ENCODE measurements at places on chromosomes 4 and X.

DNA sequence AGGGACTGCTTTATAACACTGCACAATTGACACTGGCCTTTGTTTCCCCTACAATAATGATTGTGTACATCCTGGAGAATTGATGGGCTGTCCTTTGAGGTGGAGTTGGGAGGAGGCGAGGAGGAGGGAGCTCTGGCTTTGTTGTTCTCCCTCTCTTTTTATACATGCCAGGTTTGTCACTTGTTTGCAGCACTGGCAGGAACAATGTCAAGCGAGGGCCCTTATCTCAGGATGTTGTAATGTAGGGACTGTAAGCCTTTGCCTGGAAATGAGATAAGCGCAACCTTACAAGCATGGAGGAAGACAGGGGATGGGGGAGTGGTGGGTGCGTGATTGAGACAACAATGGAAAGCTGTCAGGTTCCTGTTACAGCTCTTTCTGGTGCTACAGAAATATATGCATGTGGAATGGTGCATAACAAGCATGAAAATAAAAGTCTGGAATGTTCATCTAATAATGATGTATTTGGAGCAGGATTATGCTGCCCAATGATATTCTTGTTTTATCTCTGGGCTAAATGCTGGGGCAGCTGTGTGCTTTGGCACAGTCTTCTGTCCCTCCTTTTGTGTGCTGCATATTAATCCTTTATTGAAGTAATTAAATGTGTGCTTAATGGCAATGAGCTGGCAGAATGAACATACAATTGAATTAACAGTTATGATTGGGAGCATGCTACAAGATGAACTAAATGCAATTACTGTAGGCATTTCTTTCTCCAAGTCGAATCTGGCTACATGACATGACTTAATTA is 294.4 kb downstream of the GPAT3 start:
- DNase-seq, result no peak

DNA sequence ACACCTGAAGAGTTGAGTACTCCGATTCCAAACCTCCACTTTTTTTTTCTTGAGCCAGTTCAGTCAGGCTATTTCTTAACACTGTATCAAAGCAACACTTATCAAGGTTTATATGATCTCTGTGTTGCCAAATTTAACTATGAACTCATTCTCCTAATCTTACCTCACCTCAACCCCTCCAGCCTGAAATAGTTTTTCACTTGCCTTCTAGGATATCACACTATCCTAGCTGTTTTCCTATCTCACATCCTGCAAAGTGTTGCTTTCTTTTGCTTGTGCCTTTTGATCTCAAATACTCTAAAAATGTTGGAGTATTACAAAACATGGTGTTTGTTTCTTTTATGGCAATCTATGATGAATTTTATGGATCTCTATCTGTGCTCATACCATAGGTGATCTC is 415.0 kb downstream of the CFAP47 start:
- no peak for DNase-seq

DNA sequence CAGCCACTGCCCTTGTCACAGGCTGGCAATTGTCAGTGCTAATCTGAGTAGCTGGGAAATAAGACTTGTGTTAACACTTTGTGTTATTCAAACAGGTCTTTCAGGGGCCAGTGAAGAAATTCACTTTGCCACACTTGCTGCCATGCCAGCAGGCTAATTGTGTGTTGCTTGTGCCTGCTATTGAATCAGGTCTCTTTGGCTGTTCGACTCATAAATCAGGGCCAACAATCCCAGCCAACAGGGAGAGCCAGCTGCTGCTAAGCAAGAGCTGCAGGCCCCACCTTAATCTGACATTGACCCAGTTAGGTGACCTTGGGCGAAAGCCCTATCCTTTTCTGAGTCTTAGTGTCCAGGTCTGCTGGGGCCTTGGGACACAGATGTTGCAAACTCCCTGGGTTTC is 28.1 kb upstream of the MAMLD1 start:
- DNase-seq, result no peak

GRCh38 chr4:53162969-53163368 is 202.9 kb downstream of the SCFD2 start:
- no peak for DNase-seq

- DNase-seq, result no peak
Observed at GRCh38 chr4:84238247-84239090, 260.6 kb downstream of the NKX6-1 start.
